NB4 (cell line): ENCODE measurements at places on chromosomes 13 and 19.

DNA sequence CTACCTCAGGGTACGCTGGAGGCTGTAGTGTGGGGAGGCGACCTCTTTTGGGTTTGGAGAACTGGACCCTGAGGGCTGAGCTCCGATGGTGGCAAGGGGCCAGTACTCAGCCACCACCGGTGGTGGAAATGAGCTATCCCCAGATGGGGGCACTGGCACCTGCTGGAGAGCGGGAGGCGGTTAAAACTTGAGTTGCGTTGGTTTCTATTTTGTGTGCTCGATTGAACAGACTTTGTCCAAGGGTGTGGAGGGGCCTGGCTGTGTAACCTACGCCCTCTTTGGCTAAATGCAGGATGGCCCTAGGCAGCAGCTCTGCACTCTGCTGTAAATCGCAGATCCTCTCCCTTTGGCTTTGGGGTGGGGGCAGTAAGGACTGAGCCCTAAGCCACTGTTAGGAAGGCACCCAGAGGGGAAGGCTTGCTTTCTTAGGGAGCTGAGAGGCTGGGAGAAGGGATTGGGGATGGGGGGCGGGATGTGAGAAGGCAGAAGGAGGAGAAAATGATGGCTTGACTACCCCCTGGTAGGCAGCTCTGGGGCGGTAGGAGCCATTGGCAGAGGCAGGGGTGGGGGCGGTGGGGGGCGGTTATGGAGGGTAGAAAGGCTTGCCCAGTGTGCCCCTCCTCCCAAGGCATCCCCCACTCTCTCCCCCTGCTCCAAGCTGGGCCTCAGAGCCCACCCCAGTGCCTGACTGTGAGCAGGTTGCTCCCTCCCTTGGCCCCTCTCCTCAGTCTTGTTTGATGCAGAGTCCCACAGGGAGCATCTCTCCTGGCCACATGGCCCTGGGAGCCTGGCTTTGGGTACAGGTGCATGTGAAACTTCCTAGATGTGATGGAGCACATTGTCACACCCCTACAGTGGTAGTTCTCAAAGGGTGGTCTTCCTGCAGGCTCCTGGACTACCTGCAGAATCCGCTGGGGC lies 5.0 kb downstream of the VSTM2B start:
- DNase-seq = no peak

DNA sequence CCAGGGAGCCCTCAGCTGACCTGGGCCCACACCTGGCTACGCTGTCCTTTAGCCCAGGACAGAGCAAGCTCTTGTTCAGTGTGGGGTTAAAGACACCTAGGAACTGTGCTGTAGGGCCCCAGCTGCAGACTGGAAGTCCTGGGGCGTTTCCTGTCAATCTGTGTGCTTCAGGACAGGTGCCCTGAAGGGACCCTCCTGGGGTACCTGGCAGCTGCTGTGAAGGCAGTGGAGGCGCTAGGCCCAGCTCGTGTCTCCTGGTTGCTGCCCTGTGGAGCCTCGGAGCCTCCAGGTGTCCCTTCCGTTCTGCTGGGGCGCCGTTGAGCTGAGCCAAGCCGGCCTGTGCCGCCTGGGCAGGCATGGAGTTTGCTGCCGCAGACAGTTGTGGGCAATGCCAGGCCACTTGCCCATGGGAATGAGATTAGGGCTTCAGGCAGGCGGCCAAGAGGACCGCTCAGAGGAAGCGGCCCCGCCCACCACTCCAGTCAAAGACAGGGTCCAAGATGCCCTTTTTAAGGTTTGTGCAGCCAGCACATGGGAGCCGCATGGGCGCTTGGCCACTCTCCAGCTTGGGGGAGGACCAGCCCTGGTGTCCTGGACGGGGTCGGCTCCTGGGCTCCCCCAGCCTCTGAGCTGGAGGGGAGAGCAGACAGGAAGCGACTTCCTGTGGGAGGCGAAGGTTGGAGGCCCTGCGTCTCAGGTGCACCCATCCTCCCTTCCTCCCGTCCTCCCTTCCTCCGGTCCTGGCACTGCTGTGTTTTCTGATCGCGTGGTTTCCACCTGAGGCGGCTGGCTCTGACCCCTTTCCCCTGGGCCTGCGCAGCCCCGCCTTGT lies 4.0 kb downstream of the PTBP1 start:
- no peak for DNase-seq

GRCh38 chr13:83880275-83881139 lies 1.8 kb downstream of the SLITRK1 start:
- DNase-seq = no peak

GRCh38 chr13:107348925-107349324 lies 781.0 kb upstream of the ARGLU1 start:
- DNase-seq = peak; percentile 26

DNA sequence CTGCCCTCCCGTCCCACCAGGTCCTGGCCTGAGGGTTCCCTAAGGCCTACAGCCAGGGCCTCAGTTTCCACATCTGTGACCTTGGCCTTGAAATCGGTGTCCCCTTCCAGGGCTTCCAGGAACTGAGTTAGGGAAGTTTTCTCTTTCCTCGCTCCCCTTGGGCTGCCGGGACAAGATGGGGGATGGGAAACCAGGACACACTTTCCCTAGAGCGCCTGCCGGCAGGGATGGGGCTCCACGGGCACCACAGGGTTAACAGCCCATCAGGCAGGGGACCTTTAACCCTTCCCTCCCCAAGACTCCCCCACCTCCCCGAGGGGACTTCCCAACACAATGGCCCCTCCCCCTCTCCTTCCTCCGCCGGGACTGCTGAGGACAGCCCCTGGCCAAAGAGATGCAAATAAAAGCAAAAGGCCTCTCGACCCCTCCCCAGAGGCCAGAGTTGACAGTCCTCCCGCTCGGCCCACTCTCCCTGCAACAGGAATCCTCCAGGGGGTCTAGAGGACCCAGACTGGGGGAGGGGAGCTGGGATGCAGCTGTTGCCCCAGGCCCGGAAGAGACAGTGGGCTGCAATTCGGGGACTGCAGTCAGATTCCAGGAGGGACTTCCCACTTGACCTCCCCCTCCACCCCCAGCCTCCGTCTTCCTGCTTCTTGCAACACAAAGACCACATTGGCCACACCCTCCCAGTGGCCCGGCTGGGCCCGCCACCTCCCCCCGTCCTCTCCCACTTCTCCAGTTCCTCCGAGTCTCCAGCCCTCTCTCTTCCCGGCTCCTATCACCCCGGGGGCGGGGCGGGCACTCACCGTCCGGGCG lies 3.4 kb downstream of the BBC3 start:
- peak; percentile 100 for DNase-seq

DNA sequence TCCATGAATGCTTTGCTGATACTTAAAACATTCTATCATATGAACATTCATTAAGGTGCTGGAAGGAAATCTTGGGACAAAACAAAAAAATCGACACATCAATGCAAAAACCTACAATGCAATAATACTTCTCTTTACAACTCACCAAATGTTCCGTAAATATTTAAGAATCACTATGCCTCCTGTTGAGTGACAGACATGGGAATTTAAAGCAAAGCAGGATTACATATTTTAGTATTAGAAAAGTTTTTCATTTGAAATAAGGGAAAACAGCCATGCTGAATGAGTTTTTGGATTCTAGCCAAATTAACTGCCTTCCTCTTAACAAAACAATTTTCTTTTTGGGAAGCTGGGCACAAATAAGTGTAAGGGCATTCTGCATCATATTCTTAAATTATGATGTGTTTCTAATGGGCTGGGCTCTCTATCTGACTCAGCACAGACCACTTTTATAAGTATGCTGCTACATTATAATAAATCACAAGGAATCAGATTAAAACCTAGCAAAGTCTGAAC lies 93.7 kb downstream of the RBM26 start:
- DNase-seq = no peak

DNA sequence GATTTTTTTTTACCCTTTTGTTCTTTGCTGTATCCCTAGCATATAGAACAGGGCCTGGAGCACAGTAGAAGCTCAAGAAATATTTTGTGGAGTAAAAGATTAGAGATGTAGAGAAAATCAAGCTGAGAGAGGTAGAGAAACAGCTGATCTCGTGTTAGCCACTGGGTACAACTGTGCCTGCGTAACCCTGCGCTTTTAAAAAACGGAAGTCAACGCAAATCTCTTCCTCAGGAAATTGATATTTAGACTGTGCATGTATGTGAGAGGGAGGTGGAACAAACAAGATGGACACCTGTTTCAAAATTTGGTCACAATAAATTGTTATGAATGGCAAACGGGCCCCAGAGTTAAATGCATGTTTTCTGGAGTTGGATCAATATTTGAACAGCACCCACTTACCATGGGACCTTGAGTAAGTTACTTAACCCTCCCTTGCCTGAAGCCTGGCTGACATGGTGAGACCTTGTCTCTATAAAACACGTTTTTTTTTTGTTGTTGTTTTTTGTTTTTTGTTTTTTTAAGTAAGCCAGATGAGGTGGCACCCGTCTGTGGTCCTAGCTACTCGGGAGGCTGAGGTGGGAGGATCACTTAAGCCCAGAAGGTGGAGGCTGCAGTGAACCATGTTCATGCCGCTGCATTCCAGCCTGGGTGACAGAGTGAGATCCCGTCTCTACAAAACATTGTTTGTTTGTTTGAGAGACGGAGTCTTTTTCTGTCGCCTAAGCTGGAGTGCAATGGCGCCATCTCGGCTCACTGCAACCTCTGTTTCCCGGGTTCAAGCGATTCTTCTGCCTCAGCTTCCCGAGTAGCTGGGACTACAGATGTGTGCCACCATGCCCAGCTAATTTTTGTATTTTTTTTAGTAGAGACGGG lies 3.3 kb upstream of the EPOR start:
- peak; percentile 56 for DNase-seq

GRCh38 chr13:79779761-79780160 lies 298.8 kb downstream of the NDFIP2 start:
- peak; percentile 30 for DNase-seq

GRCh38 chr19:14542711-14543328 lies 13.4 kb downstream of the TECR start:
- peak; percentile 22 for DNase-seq
